ENCODE measurements at places on chromosomes 2 and 18. TPM values are rescaled to one million over a fixed set of nuclear protein-coding genes. Genes with fewer than 3 reads are reported as not detected.

DNA sequence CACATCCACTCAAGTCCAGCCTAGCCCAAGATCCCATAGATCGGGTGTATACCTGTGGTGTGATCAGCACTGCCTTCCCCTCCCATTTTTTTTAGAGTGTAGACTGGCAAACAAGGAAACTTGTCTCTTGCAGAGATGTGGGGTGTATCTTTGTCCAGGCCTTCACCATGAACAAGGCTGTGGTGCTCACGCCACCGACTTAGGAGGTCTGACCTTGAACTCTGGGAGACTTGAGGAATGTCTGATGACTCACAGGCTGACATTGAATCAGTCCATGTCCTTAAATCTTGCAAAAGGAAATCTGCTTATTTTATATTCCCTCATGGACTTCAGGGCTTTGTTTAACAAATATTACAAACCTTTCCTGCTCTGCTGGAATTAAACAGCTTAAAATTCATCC lies 4.5 kb upstream of the CTIF start:
- no peak for DNase-seq
- no peak overlapping the region for H3K27ac ChIP-seq
- no peaks in the 10 kb centered on the region for H3K27me3 ChIP-seq

DNA sequence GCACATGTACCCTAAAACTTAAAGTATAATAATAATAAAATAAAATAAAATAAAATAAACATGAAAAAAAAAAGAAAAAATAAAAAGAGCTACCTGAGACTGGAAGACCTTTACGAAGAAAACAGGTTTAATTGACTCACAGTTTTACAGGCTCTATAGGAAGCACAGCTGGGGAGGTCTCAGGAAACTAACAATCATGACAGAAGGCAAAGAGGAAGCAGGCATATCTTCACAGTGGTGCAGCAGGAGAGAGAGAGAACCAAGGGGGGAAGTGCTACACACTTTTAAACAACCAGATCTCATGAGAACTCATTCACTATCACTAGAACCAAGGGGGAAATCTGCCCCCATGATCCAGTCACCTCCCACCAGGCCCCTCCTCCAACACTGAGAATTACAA lies 379.3 kb upstream of the VWC2L start:
- no peaks in the 10 kb centered on the region for H3K36me3 ChIP-seq
- DNase-seq, result no peak
- H3K4me1 ChIP-seq, result no peaks in the 10 kb centered on the region
- no peak overlapping the region for H3K27ac ChIP-seq
- no peak overlapping the region for H3K4me3 ChIP-seq

- H3K4me1 ChIP-seq, result no peaks in the 10 kb centered on the region
- no peak overlapping the region for H3K27ac ChIP-seq
- H3K4me3 ChIP-seq, result no peak overlapping the region
- no peak for DNase-seq
- H3K36me3 ChIP-seq, result no peaks in the 10 kb centered on the region
Observed at GRCh38 chr2:224223851-224224555, 177.9 kb downstream of the FAM124B start.

DNA sequence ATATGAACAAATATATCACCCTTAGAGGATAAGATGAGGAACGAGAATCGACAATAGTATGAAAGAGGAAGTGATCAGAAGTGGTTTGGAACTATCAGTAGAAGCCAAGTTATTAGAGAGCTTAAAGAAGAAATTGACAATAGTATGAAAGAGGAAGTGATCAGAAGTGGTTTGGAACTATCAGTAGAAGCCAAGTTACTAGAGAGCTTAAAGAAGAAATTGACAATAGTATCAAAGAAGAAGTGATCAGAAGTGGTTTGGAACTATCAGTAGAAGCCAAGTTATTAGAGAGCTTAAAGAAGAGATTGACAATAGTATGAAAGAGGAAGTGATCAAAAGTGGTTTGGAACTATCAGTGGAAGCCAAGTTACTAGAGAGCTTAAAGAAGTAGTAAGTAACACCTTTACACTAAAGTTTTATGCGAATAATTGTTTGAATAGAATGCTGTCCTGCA lies 175.5 kb downstream of the ZNF407 start:
- no peaks in the 10 kb centered on the region for H3K27me3 ChIP-seq
- H3K27ac ChIP-seq, result no peak overlapping the region
- H3K36me3 ChIP-seq, result no peaks in the 10 kb centered on the region
- H3K4me1 ChIP-seq, result no peaks in the 10 kb centered on the region

- peaks cover 8% of the 10 kb centered on the region for H3K4me1 ChIP-seq
- no peak overlapping the region for H3K4me3 ChIP-seq
- H3K27me3 ChIP-seq, result no peaks in the 10 kb centered on the region
Observed at GRCh38 chr2:232925153-232925820, 55.2 kb downstream of the SNORC start.

DNA sequence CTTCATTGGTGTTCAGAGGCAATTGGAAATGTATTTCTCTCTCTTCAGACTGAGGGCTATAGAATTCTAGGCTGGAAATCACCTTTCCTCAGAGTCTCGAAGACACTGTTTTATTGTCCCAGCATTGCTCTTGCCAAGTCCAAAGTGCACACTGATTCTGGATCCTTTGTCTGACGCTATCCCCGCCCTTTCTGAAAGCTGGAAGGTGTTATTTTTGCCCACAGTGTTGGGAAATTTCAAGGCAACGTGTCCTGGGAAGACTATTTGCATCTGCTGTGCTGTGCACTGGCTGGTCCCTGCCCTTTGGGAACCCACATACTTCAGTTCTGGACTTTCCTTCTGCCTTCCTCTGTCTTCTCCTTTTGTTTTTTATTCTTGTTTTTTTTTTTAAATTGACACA lies 190.8 kb downstream of the SH3BP4 start:
- no peaks in the 10 kb centered on the region for H3K36me3 ChIP-seq
- no peaks in the 10 kb centered on the region for H3K27me3 ChIP-seq
- H3K27ac ChIP-seq, result no peak overlapping the region
- H3K4me1 ChIP-seq, result no peaks in the 10 kb centered on the region
- H3K4me3 ChIP-seq, result no peak overlapping the region

DNA sequence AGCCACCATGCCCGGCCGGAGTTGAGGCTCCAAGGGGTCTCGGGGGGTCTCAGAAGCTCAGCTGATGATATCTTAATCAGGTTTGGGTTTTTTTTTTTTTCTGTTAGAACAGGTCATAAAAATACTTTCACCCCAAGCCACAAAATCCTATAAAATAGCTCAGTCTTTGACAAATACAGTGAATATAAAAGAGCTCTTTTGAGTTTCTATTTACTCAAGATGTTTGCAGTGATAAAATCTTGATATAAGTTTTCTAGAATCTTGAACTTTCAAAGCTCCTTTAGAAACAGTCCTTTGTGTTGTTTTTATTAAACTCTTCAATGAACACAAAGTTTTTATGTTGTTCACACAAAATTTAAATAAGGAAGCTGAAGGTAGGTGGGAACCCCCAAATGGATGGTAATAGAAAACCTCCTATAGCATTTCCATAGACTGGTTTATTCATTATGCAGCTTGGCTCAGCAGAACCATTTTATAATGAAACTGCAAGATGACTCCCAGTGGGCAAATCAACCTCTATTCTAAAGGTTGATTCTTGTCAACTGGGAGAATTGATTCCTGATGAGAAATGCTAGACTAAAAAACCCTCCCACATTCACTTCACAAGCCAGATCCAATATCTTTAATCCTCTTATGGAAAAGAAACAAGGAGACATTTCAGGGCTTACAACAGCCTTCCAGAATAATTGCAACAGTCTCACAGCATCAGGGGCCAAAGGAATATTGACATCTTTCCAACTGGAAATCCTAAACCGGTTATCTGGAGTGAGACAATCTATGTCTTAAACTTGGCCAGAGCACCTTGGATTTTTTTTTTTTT lies 13.6 kb upstream of the NARS1 start:
- no peaks in the 10 kb centered on the region for H3K36me3 ChIP-seq
- no peak for DNase-seq
- H3K27ac ChIP-seq, result no peak overlapping the region
- H3K4me3 ChIP-seq, result no peak overlapping the region
- peaks cover 9% of the 10 kb centered on the region for H3K4me1 ChIP-seq

Gene INO80B
- total RNA-seq, result 83.3 TPM

Gene MAP4K3
- total RNA-seq, result 43.2 TPM
